ENCODE measurements at places on chromosomes 6 and 20. TPM values are rescaled to one million over a fixed set of nuclear protein-coding genes. Genes with fewer than 3 reads are reported as not detected.

Gene BPIFB2
- total RNA-seq: not detected

Gene PEX6
- total RNA-seq: 29.7 TPM

Gene WFDC13
- total RNA-seq: not detected

- no peak for DNase-seq
Observed at GRCh38 chr6:54856129-54856528, 9.6 kb downstream of the FAM83B start.

GRCh38 chr20:56513161-56514150, 11.1 kb upstream of the FAM209A start:
- DNase-seq: no peak

GRCh38 chr6:158010591-158011477, 29.2 kb downstream of the SYNJ2 start:
- no peak for DNase-seq

DNA sequence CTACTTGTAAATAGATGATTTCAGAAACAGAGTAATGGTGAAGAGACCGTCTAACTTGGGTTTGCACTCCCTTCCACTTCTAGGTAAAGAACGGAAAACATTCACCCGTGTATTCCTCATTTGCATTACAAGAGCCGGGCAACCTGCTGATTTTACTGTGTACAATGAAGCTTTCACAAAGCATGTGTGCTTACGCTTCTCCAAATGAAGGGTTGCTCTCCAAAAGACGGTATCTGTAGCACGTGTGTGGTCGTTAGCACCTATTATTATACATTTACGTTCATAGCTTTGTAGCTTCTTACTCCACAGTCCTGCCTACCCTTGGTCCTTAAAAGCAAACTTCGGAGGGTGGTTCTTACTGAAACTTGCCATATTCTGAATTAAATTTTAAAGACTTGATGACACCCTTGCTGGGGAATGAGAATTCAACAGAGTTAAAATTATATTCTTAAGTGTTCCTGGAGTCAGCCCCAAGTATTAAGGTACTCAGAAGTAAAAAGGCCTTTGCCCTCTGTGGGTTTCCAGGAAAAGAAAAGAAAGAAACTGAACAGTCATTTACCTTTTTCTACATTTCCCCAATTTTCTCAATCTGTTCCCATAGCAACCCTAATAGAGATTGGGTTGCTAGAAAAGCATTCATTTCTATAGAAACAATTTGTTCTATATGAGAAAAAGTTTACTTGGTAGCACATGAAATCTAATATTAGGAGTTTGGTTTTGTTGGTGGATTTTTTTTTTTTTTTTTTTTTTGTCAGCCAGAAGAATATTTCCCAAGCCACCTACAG, 61.9 kb upstream of the KCNG1 start:
- DNase-seq: no peak

DNA sequence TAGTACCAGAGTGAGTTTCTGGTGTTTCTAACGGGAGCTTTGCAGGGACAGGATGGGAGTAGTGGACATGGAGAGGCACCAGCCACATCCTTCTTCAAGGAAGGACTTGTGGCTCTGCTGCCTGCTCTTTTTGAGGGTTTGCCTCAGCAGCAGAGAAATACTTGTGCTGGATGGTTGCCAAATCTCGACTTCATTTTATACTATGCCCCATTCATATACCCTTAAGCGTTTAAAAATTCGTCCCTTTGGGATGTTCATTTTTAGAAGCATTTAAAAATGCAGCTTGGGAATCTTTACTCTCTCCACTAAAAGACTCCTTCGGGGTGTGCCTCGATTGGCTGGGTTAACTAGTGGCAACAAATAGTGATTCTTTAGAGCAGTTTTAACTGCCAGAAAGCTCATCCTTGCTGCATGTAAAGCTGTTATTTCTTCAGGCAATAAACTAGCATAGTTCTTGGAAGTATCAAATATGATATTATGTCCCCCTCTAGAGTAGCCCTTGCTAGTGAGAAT, 126.5 kb upstream of the B3GAT2 start:
- no peak for DNase-seq

Gene ABHD16B
- total RNA-seq: not detected

DNA sequence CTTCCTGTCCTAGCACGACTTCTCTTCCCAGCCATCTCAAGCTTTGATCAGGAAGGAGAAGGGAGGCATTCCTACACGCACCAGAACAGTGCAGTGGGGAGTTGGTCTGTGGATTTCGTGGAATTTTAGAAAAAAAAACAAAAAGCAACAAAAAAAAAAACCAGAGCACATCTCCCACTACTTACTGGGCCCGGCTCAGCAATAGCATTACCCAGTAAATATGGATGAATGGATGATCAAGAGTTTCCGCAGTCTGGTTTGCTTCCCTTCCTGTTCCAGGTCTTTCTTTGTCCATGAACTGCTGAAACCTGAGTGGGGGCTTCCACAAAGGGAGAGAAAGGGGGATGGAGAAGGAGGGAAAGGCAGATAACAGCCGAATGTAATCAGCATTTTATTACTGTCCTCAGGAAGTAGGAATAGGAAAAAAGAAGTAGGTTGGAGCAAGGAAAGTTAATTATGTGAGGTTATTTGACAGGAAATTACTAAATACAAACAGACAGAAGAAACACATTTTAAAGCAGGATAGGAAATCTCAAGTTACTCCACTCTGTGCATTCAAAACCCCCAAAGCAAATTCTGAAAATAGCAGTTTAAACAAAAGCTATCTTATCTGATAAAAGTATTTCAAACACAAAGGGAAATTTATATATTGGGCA, 349.0 kb downstream of the PRL start:
- DNase-seq: peak; percentile 91

Data from dermis microvascular lymphatic vessel endothelial cell (primary cell).